ENCODE measurements at places on chromosomes 5 and 9.

- no peaks in the 10 kb centered on the region for H3K27me3 ChIP-seq
- H3K27ac ChIP-seq: no peak overlapping the region
- peaks cover 10% of the 10 kb centered on the region for H3K4me1 ChIP-seq
- no peak for DNase-seq
These were observed 24.6 kb upstream of the CER1 start for GRCh38 chr9:14747111-14747510.

GRCh38 chr5:42531611-42532010, 108.4 kb downstream of the GHR start:
- H3K4me1 ChIP-seq: no peaks in the 10 kb centered on the region
- no peak for DNase-seq
- H3K36me3 ChIP-seq: no peaks in the 10 kb centered on the region
- no peak overlapping the region for H3K4me3 ChIP-seq
- H3K27ac ChIP-seq: no peak overlapping the region

DNA sequence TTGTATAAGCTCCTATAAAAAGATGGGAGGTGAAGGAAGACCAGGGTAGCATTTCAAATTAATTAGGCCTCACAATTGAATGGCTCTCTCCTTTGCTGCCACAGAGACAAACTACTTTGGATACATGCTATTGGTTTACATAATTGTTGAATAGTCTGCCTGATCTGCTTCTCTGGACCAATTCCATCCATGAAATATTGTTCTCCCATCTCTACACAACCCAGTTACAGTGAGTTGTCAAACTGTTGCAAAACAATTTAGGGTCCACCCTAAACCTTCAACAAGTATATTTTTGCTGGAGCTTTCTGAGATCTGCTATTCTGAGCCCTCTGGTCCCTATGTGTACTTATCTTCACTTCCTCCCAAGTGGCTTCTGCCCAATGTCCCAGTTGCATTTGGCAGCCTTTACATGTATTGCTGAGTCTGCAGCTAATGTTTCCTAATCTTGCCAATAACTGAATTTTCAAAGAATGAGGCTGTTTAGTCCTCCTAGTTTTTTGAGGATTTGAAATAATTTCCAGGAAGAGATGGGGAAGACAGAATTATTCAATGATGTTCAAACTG, 38.9 kb downstream of the AGTPBP1 start:
- no peak overlapping the region for H3K27ac ChIP-seq
- no peak overlapping the region for H3K4me3 ChIP-seq
- no peaks in the 10 kb centered on the region for H3K36me3 ChIP-seq
- no peaks in the 10 kb centered on the region for H3K27me3 ChIP-seq
- H3K4me1 ChIP-seq: no peaks in the 10 kb centered on the region

GRCh38 chr9:130985029-130985428, 23.9 kb upstream of the LAMC3 start:
- DNase-seq: no peak
- peaks cover 48% of the 10 kb centered on the region for H3K27me3 ChIP-seq
- H3K4me3 ChIP-seq: no peak overlapping the region
- H3K36me3 ChIP-seq: no peaks in the 10 kb centered on the region
- no peak overlapping the region for H3K27ac ChIP-seq
- H3K4me1 ChIP-seq: no peaks in the 10 kb centered on the region

All from muscle of leg (tissue), 16 donors.